NCI-H226 (cell line): ENCODE measurements at places on chromosomes 3 and 15.

GRCh38 chr3:98921957-98922356, 20.5 kb upstream of the DCBLD2 start:
- no peak for DNase-seq

DNA sequence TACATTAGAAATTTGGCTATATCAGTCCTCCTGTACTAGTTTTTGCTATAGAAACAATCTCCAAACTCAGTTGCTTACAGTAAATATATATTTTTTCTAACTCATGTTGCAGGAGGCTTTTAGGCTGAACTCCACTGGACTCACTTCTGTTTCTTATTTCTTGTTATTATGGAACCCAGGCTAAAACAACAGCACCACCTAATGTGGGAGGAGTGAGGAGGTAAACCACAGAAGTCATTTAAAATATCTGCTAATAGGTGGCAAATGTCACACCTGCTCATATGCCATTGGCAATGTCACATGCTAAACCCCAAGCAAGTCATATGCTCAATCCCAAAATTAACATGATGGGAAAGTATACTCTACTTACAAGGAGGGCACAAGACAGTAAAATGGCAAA, 462.2 kb downstream of the PLOD2 start:
- DNase-seq = no peak

GRCh38 chr3:11276901-11277300, 4.7 kb downstream of the ATG7 start:
- peak; percentile 49 for DNase-seq

DNA sequence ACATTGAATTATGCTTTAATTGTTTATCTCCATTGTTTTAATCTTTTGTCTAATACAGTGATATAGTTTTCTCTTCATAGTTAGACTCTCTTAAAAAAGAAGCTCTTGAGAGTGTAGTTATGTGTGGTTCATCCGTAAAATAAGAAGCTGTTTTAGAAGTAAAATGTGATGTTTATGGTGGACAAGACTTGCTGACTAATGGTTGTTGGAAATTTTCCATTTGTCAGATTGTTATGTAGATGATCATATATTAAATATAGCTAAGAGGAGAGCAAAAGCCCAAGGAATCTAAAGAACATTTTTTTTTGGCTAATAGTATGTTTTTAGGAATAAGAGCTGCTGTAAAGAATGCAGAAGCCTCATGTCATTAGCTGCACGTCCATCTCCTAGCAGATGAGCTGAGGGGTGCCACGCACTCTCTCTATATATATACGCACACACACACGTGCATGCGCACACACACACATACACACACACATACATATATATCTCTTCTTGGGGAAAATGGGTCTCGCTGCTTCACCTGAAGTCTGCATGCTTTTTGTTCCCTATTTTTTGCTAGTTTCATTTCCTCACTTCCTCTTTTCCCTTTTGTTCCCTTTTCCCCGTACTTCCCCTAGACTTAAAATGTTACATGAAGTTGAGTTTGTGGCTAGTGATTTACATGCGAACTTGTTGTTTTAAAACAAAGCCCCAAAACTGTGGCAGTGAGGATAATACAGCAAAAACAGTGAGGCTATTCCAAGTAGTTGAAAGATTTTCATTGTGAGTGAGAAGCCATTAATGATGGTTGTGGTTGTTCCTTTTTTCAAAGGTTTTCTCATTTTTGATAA, 107.8 kb downstream of the MBNL1 start:
- no peak for DNase-seq

DNA sequence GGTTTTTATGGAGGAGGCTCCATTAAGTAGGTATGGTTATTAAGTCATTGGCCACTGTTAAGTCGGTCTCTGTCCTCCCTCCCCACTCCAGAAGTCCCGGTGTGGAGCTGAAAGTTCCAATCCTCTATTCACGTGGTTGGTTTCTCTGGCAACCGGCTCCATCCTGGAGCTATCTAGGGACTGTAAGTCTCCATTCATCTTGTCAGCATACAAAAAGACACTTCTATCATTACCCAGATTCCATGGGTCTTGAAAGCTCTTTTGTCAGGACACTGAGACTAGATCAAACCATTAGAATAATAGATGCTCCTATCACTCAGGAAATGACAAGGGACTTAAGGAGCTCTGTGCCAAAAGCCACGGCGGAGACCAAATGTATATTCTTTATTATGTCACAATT, 110.3 kb downstream of the PIK3CB start:
- DNase-seq = no peak

GRCh38 chr3:138070006-138070405, 45.4 kb downstream of the DZIP1L start:
- DNase-seq = no peak

DNA sequence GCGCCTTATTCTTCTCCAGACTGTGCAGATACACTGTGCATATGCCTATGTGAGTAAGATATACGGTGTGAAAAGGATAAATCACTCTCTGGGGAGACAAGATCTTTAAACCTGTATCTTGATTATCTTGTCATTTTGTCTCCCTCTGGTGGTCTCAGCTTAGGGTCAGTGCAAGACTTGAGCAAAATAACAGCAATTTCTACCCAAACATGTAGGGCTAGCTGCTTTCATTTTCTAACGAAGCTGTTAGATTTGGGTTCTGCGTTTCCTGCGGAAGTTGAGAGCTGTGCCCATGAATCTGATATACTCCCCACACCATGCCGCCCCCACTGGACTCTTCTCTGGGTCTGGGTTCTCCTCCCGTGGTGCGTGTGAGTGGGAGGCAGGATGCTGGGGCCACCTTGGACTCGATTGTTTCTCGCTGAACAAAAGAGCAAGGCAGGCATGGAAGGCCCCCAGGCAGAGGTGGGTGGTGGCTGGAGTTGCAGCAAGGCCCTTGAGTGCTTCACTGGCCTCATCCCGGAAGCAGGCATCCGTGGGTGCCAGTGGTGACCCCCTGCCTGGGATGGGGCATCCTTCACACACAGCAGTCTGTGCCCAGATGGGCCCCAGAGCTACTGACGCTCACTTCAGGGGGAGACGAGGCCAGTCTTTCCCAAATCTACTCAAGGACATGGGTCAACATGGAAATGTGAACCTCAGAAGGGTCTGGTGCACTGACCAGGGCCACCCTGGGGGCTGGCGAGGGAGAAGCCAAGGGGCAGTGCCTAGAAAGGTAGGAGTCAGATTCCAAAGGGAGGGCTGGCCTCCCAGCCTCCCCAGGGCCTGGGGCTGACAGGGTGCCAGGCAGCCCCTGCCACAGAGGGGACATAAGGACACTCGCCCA, 179.6 kb downstream of the NSMCE3 start:
- no peak for DNase-seq
